GM04504 (cell line): ENCODE measurements at places on chromosomes 16 and 17.
A peak's percentile ranks its signal among the peaks of the same experiment; 100 is the strongest.

DNA sequence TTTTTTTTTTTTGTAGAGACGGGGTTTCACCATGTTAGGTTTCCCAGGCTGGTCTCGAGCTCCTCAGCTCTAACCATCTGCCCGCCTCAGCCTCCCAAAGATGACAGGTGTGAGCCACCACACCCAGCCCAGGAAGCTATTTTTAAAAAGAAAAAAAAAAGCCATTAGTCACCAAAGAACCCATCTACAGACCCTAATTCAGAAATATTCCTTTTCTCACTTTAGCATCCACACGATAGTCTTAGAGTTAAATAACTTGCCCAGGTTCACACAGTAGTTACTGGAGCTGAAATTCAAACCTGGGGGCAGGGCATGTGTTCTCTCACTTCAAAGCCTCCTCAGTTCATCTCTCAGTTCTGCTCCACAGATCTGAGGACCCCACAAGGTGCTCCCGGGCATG lies 70.3 kb upstream of the NOL11 start:
- no peak for DNase-seq

DNA sequence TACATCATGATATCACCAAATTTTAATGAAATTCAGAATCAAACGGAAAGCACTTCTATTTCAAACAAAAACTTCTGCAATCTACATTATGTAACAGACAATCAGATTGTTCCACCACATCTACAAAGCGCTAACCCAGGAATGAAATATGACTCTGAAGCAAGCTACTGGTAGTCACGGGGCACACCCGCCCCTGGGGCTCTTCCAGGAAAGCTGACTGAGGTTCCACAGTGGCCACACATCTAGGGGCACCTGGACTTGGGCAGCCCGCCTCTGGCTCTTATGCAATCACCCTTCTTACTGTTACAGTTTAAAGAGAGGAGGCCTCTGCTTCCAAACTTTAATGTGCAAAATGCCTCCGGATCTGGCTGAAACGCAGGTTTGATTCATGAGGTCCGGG lies 27.5 kb downstream of the ZCCHC14 start:
- DNase-seq = peak; percentile 79

DNA sequence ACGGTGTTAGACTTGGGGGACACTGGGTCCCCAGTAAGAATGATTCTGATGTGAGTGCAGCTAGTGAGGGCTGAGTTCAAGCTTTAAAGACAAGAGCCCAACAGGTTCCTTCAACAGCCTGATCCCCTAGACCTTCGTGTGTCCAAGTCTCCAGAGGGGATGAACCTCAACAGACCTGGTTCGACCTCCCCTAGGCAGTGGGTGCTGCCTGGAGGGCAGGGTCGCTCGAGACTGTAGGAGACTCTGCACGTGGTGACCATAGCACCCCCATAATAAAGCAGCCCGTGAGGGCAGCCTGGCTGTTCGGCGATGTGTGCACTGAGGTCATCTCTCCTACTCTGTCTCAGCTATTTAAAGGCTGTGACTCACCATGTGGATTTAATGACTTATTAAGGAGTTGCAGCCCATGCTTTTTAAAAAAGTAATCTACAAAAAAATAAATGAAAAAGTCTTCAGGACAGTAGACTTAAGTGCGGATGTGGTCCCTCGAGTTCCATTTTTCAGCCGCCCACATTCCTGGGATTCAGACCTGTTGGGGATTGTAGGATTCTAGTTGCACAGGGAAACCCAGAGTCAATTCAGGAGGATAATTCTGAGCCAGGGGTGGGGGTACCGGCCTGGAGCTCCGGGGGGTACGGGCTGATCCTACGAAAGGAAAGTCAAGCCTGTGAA lies 23.4 kb upstream of the METRNL start:
- peak; percentile 70 for DNase-seq

DNA sequence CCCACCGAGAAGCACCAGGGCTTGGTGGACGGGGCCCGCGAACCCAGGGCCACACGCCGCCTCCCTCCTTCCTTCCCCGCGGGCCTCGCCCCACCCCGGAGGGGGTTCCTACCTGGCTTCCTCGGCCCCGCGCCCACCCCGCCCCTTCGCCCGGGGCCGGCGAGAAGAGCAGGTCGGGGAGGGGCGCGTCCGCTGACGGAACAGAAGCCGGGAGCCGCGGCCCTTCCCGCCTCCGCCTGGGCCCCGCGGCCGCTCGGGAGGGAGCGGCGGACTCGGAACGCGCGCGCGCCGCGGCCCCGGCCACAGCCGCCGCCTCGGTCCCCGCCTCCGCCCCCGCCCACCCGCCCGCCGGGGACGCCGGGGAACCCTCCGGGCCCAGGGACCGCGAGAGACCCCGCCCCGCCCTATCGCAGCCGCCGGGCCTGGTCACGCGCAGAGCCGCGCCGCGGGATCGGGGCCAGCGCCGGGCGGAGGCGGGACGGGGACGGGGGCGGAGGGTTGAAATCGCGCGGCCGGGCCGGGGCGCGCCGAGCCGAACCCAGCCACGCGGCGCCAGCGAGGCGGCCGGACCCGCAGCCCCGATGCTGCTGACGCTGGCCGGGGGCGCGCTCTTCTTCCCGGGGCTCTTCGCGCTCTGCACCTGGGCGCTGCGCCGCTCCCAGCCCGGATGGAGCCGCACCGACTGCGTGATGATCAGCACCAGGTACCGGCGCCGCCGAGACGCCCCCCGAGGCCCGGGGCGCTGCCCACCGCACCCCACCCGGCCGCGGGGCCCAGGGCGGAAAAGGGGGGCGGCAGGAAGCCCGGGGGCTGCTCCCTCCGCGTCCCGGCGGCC lies at the start of gene TLCD3A:
Gene TLCD3A, plus strand, starts transcription at position 530 of the 835 bp plus-strand sequence. Its CDS starts 52 bp downstream, at position 582.
- no peak for DNase-seq

GRCh38 chr17:15341966-15342365 lies 569 bp upstream of the TEKT3 start:
- DNase-seq = no peak

- DNase-seq = no peak
Measured at GRCh38 chr17:48612854-48613691, 2.0 kb downstream of the HOXB8 start.

GRCh38 chr17:13337864-13338371 lies 263.8 kb downstream of the HS3ST3A1 start:
- DNase-seq = peak; percentile 46

DNA sequence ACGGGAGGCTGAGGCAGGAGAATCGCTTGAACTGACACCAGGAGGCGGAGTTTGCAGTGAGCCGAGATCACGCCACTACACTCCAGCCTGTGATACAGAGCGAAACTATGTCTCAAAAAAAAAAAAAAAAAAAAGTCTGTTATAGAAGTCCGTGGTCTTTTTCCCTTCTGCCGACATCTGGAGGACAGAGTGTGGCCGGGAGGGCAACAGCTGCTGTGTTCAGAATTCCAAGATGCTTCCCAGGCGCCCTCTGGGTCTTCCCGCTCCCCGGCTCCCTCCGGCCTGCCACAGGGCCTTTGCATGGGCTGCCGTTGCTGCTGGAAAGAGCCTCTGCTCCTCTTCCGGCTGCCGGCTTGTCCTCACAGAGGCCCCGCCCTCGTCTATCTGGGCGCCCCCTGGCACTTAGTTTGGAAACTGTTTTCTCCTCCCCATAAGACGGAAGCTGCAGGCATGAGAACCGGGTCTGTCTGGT lies 2.4 kb upstream of the CACNA1H start:
- peak; percentile 16 for DNase-seq

DNA sequence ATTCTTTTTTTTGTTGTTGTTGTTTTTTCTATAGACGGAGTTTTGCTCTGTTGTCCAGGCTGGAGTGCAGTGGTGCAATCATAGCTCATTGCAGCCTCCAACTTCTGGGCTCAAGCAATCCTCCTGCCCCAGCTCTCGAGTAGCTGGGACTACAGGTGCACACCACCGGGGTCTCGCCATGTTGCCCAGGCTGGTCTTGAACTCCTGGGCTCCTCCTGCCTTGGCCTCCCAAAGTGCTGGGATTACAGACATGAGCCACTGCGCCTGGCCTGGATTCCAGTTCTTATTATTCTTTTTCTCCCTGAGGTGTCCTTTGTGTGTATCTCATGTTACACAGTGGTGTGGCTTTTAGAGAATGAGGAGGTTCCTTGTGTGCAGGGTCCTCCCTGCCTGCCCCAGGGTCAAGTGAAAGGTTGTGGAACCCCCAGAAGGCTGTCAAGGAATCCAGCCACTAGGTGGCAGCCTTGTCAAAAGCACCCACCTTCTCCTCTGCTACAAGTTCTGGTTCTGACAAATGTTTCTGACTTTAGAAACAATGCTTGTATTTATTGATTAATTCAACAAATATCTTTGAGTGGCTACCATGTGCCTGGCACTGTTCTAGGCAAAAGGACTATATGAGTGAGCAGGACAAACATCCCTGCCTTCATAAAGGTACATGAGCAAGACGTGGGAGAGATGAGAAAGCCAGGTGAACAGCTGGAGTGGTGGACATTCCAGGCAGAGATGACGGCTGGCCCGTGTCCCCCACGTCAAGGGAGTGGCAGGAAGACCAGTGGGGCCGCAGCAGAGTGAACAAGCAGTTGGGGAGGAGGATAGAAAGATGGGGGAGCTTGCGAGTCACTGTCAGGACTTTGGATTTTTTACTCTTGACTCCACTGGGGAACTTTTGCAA lies 112.4 kb downstream of the SPECC1 start:
- peak; percentile 22 for DNase-seq

DNA sequence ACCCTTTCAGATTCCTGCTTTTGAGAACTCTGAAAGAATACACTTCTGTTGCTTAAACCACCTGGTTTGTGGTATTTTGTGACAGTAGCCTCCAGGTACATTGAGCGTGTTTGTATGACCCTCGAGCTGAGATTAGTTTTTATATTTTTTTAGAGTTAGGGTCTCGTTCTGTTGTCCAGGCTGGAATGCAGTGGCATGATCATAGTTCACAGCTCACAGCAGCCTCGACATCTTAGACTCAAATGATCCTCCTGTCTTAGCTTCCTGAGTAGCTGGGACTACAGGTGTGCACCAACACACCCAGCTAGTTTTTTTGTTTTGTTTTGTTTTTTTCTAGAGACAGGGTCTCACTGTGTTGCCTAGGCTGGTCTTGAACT lies 4.5 kb upstream of the ITPRIPL2 start:
- DNase-seq = no peak

DNA sequence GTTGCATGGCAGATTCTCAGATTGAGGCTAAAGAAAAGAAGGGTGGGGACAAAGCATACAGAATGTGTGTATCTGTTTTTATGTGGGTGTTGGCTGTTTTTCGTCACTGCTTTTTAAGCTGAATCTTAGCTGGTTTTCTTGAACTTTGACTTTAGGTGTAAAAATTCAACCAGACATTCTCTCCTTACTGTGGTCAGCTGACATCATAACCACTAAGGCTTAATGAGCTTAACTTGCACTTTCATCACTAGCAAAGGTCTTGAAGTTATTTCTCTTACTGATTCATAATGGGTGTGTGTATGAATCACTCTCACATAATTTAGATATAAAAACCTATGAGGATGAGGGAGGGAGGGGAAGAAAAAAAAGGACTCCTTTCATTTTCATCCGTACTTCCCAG lies 4.0 kb upstream of the CDC6 start:
- DNase-seq = peak; percentile 76

GRCh38 chr17:4547118-4547906 lies 7.9 kb downstream of the MYBBP1A start:
- DNase-seq = no peak

- peak; percentile 77 for DNase-seq
Measured at GRCh38 chr16:70433458-70434103, 5.3 kb downstream of the ST3GAL2 start.

- peak; percentile 65 for DNase-seq
Measured at GRCh38 chr17:794876-795275, 12.7 kb downstream of the MRM3 start.

DNA sequence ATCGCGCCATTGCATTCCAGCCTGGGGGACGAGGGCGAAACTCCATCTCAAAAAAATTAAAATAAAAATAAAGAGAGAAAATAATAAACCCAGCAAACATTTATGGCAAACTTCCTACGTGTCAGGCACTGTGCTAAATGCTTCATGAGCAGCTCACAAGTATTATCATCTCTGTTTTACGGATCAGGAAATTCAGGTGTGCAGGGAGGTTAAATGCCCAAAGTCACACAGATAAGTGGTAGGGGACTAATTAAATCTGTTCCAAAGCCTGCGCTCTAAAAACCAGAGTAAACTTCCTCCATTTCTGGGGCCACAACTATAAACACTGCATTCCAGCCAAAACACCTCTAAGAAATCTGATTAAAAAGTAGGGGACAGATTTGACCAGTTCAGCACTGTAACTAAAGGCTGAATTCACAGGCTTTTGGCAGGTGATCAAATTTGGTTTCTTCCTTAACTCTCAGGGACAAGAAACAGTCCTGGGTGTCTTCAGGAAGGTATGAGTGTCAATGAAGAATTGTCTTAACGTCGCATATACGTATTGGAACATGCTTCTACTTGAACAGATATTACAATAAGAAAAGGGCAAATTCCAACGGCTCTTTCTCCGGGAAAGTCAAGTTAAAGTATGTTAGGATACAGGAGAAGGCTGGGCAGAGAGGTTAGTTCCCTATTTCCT lies 996 bp downstream of the STRADA start:
- DNase-seq = no peak

DNA sequence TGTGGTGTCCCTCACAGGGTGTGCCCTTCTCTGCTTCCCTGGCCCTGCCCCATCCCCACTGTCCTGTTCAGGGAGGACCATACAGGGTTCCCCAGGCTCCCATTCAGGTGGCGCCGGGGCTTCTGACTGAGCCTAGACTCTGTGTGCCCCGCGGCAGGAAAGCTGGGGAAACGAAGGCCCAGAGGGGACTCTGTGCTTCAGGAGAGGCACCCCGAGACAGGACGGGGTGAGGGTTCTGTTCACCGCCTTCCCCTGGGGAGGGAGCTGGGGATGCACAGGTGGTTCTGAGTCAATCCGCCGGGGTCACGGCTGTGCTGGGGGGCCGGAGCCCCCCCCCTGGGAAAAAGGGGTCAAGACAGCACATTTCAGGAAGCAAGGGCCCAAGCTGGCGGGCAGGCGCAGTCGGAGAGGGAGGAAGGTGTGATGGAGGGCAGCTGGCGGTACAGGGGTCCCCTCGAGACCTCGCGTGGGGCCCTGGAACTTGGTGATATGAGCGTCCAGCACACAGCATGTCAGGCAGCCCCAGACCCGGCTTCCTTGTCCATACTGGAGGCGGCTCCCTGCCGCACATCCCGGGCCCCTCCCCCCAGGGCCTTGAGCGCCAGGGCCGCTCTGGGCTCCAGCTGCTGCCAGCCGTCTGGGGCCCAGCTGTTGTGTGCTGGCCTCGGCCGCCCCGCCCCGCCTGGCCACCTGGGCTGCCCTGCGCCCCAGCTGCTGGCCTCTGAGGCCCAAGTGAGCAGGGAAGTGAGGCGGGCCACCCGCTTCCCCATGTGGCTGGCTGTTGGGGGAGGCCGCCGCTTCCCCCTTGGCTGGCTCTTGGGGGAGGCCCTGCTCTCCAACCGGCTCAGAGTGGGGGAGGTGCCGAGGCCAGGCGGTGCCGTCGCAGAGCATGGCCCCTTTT lies 5.6 kb upstream of the NOTUM start:
- DNase-seq = no peak

- no peak for DNase-seq
Measured at GRCh38 chr16:31477220-31478216, 5.4 kb upstream of the SLC5A2 start.

- peak; percentile 94 for DNase-seq
Measured at GRCh38 chr16:55495616-55496289, 13.1 kb upstream of the LPCAT2 start.

DNA sequence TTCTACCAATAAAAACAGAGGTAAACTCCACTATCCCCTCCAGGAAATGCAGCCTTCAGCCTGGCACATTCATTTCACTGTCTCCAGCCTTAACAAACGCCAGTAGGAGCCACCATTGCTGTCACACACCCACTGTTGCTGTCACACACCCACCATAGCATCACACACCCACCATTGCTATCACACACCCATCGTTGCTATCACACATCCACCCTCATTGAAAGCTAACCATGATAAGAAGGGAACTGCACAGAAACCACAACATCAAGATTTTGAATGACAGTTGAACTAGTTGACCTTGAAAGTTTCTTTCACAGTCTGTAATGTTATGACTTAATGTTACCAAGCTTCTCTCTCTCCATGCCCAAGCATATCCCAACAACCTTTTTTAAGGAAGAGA lies 38.1 kb downstream of the SHCBP1 start:
- no peak for DNase-seq
